ENCODE measurements at places on chromosomes 5 and 9.

DNA sequence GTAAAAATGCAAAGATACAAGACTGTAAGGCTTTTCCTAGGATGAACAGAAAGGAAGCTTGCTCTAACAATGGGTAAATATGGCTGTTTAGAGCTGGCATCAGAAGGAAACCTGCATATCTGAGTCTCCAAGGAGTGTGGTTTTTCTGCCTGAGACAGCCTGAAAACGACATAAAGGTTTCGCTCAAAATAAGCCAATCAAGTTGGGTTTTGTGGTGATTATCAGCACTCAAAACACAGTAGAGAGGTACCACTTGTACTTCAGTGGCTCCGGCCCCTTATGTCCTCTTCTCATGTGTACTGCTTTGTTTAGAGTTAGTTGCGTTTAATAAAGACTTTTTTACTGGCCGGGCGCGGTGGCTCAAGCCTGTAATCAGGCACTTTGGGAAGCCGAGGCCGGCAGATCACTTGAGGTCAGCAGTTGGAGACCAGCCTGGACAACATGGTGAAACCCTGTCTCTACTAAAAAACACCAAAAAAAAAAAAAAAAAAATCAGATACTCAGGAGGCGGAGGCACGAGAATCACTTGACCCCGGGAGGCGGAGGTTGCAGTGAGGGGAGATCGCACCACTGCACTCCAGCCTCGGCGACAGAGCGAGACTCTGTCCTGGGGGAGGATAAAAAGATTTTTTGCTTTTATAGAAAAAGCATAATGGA, 39.4 kb downstream of the KLF9 start:
- DNase-seq, result no peak

- DNase-seq, result no peak
Observed at GRCh38 chr5:75496026-75496425, 15.4 kb downstream of the CERT1 start.

GRCh38 chr5:137845472-137845871, 22.2 kb upstream of the MYOT start:
- DNase-seq, result no peak

GRCh38 chr5:142388696-142389095, 63.9 kb upstream of the SPRY4 start:
- no peak for DNase-seq

- peak; percentile 85 for DNase-seq
Observed at GRCh38 chr9:111483858-111484571, at the start of gene ECPAS. Gene ECPAS, minus strand, starts transcription at chr9:111484383. Its CDS starts 11,465 bp downstream, at chr9:111472918.

DNA sequence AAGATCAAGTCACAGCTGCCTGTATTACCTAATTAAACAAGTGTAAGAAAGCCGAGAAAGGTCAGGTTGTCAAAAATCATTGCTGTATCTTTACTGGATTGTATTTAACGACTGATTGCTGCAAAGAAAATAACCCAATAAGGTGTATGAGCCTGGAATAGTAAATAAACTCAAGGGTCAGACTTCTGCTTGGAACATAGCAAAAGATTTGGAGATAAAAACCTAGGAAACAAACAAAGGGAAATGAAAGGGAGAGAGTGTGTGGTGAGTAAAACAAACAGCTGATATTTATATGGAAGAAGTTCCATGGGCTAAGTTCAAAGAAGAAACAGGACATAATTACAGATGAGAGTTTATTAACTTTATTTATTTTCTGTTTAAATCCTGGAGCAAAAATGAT, 354.0 kb downstream of the TLR4 start:
- DNase-seq, result no peak

- peak; percentile 44 for DNase-seq
Observed at GRCh38 chr5:16160706-16161105, 18.9 kb downstream of the MARCHF11 start.

DNA sequence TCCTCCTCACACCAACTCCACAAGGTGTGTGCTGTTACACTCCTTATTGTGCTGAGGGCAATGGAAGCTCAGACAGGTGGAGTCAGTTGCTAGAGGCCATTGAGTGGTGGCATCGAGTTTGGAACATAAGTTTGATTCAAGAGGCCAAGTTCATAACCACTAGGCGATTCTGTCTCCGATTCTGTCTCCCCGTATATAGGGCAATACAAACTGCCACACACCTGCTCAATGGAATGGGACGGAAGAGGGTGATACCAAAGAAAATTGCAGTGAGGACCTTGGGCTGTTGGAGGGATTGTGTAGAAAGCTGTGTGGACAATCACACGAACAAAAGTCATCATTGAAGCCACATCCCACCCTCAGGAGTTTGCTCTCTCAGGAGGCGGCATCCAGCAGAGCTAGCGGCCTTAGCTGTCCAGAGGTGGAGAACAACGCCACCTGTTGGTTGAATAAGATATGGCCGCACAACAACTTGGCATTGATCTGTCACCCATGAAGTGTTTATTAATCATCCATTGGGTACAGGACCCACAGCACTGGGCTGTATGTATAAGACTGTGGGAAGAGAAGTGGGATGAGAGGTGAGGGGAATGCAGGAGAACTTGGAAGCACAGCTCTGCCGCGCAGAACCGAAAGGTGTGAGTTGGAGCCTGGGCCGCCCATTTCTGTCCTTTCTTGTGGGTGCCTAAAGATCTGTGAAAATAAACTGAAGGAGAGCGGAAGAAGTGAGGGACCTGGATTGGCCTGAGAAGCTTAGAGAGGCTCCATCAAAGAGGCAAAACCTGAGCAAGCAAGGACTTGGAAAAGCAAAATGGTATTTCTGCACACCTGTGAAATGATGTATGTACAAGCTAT, 16.1 kb upstream of the NEUROG1 start:
- DNase-seq, result peak; percentile 84

DNA sequence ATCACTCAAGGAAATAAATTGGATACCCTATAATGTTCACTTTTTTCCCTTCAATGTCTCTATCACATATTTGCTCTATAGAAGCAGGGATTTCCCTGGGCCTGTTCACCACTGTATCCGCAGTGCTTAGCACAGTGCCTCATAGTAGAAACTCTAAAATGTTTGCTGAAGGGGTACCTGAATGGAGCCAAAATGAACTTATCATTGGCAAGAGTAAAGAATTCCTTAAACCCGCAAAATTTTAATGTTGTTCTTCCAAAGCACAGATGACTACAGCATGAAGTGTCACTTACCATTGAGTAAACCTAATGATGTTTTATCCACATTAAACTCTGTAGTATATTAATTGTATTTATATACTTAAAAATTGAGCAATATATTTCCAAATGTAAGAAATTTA, 96.1 kb downstream of the JAKMIP2 start:
- DNase-seq, result no peak

DNA sequence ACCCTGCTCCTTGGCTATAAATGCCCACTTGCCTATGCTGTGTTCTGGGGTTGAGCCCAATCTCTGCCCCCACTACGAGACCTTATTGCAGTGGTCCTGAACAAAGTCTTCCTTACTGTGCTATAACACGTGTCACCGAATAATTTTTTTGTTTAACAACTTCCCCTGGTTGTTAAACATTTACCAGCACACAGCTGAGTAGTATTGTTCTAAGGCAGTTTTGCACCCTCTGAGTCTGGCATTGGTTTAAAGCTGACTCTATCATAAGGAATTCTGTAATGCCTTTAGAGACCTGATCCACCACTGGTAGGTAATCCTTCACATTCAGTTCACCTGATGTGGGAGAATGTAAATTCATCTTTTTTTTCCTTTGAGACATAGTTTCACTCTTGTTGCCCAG, 25.6 kb upstream of the ANKRD31 start:
- no peak for DNase-seq

DNA sequence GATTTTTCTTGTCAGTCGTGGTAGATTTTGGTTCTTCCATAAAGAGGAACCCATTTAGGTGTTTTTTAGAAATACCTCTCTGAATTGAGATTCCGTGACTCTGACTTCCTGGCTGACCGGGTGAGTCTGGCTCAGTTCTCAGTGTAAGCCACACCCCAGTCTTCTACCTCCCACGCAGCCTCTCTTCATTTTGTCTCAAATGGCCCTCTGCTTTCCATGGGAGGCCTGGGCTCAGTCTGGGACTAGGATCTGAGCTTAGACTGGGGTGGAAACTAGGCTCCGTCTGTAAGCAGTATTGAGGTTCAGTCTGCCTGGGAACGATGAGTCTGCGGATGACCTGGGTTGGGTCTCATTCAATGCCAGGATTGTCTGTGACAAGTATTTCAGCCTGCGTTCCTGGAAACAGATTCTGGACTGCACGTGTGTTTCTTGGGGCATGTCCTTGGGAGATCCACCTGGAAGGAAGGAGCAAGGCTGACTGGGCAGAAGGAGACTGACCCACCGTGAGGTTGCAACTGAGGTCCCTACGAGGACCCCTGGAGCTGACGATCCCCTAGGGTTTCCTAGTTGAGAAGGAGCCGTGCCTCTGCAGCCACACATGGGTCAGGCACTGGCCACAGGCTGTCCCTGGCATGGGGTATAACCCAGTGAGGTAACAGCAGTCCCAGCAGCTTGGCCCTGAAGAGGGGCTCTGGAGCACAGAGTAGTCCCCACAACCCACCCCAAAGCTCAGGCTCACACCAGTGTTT, 12.4 kb upstream of the CRB2 start:
- peak; percentile 9 for DNase-seq

- DNase-seq, result peak; percentile 61
Observed at GRCh38 chr5:180784497-180785097, 18.0 kb downstream of the MGAT1 start.

DNA sequence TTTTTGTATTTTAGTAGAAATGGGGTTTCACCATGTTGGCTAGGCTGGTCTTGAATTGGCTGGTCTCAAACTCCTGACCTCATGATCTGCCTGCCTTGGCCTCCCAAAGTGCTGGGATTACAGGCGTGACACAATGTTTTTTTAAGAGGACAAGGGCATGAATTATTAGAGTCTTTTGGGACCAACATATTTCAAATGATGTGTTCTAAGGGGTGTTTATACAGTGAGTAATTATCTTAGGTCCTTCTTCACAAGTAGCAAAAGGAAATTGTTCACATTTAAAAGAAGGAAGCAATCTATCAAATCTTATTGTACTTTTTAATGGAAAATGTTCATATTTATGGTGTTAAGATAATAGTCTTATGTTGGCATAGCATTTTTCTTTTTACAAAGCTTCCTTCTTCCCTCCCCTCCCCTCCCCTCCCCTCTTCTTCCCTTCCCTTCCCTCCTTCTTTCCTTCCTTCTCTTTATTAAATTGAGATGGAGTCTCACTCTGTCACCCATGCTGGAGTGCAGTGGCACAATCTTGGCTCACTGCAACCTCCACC, 6.7 kb downstream of the GNG10 start:
- DNase-seq, result no peak

- no peak for DNase-seq
Observed at GRCh38 chr5:91925249-91925648, 542.1 kb upstream of the ARRDC3 start.

DNA sequence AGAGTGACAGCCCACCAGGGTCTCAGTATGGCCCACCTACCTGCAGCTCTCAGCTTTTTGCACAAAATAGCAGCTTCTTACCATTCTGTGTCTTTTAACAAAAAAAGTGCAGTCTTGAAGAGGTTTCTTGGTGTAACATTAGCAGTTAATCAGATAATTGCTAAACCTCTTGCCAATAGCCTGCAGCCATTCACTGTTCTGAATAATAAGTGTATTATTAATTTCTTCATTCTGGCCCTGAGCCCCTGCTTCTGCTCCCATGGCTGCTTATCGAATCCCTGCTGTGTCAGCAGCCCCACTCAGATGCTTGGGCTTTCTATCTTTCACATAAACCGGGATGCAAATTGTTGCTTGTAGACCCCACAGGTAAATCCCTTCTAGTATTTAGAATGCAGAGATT, 485.9 kb downstream of the CAAP1 start:
- DNase-seq, result no peak

GRCh38 chr5:140003519-140003918, 39.6 kb downstream of the NRG2 start:
- no peak for DNase-seq

DNA sequence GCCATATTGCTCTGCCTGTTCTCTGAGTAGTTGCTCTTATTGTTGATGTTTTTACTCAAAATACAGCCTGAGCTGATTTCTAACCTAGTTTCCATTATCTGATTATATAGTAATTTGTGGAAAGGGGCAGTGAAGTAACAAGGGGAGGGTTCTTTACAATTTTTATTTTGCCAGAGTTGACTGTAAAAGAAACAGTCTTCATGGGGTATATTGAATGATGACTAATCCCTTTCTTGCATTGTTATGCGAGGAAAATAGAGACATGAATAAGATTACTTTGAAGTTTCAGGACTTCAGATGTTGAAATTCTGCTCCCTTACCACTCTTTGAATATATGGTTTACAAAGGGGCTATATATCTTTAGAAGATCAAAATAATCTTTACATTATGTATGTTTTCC, 9.1 kb upstream of the LRRC70 start:
- DNase-seq, result no peak

GRCh38 chr5:93236807-93237421, 344.1 kb downstream of the NR2F1-AS1 start:
- no peak for DNase-seq

DNA sequence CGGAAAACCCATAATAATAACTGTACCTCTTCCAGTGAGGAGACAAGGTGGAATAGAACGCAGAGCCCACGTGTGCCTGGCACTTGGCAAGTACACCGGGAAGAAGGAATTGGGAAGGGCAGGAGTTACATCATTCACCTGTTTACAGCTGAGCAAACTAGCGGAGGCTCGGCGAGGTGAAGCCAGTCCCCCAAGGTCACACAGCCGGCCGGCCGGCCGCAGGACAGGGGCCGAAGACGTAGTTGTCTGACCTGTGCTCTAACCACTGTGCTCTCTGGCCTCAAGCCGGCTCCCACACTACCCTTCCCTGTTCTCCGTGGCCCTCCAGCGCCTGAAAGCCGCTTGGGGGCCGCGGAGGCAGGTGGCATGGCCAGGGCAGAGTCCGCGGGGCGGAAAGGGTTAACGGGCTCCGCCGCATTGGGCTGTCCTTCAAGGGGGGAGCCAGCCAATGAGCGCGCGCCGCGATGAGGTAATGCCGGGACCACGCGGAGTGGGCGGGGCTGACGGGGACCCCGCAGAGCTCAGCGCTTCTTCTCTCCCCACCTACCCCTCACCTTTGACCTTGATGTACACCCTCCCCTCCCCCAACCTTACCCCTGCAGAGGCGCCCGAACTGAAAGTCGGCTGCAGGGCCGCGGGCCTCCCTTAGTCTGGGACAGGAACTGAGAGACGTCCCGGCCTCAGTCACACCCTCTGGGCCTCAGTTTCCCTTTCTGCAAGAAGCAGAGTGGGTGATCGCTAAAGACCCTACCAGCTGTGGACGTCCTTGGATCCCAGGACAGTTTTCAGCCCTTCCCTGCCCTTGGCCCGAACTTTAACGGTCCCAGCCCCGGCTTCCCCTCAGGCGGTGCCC, 125.1 kb downstream of the C9orf50 start:
- peak; percentile 95 for DNase-seq

- no peak for DNase-seq
Observed at GRCh38 chr9:135955934-135956801, 5.0 kb downstream of the UBAC1 start.

- no peak for DNase-seq
Observed at GRCh38 chr5:180026320-180026719, 45.2 kb downstream of the RNF130 start.

DNA sequence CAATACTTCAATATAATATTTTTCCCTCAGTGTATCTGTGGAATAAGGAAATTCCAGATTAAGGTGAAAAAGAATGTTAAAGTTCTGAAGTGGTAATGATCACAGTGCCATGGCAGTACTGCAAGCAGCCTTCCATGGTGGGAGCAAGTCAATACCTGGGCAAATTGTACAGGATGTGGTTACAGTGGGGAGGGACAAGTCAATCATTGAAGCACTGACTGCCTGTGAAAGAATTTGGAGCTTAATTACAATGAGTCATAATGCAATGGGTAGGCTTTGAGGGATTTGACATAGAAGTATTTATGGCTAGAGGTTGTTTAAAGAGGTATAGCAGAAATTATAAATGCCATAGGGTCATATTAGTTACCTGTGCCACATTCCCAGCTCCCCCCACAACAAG, 786.5 kb upstream of the ACO1 start:
- no peak for DNase-seq

Measured in retina (tissue), 1 donor.